ENCODE measurements at places on chromosomes 4 and X.

GRCh38 chr4:26029568-26030131, 115.6 kb downstream of the SMIM20 start:
- no peak for DNase-seq

GRCh38 chr4:154475820-154476219, 15.8 kb downstream of the DCHS2 start:
- DNase-seq, result no peak

- no peak for DNase-seq
These were observed 19.6 kb downstream of the ATP2B3 start for GRCh38 chrX:153537080-153537479.

DNA sequence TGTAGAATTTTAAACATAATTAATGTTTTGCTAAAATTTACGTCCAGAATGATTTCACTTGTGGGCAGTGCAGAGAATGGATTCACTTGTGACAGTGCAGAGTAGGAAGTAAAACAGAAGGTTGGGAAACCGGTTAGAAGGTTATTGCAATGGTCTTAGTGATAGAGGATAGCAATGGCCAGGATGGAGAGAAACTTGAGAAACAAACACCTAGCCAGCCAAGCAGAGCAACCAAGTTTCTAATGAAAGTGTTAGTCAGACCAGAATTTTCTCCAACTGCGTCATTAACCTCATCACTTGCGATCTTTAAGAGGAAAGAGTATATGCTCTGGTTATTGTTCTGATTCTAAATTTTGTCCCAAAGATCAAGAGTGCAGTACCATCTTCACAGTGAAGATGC, 50.0 kb upstream of the TBC1D9 start:
- no peak for DNase-seq

- DNase-seq, result peak; percentile 68
These were observed 28.0 kb downstream of the ZNF185 start for GRCh38 chrX:152925835-152926234.

DNA sequence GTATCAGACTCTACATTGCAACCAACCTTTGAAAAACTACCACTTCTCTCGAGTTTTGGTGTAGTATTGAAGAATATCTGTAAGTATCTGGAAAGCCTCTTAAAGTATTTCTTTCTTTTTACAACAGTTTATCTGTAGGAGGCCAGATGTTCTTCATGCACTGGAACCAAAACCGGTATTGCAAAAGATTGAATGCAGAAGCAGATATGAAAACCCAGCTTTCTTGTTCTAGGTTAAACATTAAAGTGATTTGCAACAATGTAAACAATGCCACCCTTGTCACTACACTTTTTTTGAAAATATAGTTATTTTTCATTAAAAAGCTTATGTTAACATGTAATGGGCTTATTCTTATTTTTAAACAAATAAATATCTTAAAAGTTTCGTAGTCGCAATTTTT, 27.2 kb downstream of the PLS3 start:
- no peak for DNase-seq

DNA sequence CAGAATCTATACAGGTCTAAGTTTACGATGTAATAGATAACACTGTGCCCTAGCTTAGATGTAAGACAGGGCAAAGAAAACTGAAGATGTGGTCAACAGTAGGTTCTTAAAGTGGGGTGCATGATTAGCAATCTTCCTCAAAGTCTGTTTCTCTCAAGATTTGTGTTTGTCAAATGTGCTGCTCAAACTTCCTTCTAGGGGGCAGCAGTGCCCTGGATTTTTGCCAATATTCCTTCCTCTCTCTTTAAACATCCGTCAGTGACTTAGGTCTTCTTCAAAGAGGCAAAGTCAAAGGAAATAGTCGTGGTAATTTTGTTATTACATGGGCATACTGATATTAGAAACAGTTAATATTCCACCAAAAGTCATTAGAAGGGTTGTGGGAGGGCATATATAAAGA, 4.2 kb upstream of the PDHA2 start:
- DNase-seq, result peak; percentile 56

GRCh38 chr4:119138046-119138445, 2.4 kb downstream of the MYOZ2 start:
- no peak for DNase-seq

DNA sequence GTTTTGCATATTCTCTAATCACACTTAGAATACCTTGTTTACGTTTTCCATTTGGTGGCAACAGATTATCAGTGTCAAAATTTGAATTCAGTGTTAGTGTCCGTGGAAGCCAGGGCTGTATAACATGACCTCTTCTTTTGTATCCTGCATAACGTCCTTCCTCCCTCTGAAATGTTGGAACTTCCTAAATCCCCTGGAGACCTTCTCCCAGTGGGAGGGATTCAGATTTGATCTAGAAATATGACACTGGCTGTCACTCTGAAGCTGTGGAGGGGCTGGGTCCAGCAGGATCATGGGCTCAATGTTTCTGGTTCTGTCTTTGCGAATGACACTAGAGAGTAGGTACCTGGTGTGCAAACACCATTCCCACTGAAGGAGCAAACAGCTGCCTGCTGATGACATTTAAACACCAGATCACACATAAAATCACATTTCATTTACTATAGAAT, 850 bp upstream of the CXCL3 start:
- no peak for DNase-seq

DNA sequence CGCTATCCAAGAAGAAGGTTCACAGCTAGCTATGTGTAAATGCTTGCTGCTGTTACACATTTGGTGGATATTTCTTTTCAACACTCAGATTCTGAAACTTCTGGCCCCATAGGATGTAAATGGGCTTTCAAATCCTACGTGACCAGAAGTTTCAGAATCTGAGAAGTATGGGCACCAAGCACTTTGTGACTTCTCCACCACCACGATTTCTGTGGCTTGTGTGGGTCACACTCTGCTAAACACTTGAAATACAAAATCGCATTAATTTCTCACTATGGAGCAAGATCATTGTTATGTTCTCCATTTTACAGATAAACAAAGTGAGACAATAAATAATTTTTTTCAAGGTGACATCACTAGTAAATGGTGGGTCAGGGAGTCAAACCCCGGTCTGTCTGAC, 259.4 kb upstream of the JADE1 start:
- DNase-seq, result no peak

DNA sequence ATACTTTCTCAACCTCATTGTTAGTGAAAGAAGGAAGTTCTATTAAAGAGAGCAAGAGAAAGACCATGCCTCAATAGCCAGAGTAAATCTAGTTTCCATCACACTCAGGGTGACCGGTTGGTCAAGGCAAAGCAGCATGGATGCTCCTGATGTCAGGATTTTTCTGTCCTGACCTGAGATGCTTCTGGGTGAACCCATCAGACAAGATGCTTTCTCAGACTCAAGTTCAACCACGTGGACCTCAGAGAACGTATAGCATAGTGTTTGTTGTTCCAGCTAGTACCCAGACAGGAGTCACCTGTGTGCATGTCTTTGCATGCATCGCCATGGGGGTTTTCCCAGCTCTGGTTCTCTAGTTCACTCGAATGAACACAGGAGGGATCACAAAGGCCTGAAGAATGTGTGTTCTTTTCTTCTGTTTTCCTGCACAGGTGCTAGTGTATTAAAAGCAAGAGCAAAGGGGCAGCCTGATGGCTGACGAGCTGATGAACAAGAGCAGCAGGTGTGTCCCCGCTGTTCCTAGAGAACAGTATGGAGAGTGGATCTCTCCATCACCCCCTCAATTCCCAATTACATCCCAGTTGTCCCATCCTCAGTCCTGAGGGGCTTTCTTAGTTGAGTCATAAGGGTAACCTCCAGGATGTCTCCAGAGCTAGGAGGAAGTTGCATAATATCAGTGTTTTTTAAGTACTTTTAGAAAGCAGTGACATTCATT, 110.5 kb upstream of the ENPP6 start:
- DNase-seq, result no peak

DNA sequence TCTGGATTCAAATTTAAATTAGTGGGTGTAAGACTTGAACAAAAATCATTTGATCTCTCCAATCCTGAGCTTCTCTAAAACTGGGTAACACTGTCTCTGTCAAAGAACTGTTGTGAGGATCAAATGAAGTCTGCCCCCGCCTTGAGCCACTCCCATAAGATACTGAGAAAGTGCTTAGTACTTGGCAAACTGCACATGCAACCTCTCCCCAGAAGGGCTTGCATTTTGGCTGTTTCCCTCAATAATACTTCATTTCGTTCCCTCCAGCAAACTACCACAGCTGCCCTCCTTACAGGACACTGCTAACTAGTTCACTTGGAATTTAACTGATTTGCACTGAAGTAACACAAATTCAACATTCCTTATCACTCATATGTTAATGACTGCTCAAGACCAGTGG, 79.8 kb downstream of the APBB2 start:
- DNase-seq, result no peak

GRCh38 chr4:73257651-73258435, 755 bp downstream of the ANKRD17 start:
- peak; percentile 87 for DNase-seq

- no peak for DNase-seq
These were observed 415.1 kb downstream of the AFF2 start for GRCh38 chrX:148915474-148915873.

- no peak for DNase-seq
These were observed 46.8 kb downstream of the CPE start for GRCh38 chr4:165425629-165426028.

GRCh38 chr4:54073271-54073880, 9.0 kb upstream of the CHIC2 start:
- DNase-seq, result no peak

DNA sequence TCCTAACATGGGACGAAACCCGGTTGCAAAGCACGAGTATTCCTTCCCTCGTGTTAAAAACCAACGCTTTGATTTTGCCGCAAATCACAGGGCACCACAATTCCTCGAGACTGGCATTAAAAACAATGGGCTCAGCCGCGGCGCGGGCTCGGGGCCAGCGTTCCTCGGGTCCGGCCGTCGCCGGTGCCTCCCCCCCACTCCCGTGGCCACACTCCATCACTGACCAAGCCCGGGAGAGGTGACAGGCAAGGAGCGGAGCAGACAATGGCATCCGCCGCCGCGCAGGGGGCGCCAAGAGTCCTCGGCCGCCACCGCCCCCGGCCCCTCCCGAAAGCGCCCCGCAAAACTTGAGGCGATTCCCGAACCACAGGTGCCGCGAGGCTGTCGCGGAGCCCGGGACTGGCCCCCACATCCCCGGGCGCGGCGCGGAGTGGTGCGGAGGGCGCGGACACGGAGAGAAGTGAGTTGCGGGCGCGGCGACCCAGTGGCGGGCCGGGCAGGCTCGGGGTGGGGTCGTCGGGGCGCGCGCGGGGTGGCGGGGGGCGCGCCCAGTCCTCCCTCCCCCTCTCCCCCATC, 445 bp downstream of the AP1S2 start:
- DNase-seq, result peak; percentile 88

DNA sequence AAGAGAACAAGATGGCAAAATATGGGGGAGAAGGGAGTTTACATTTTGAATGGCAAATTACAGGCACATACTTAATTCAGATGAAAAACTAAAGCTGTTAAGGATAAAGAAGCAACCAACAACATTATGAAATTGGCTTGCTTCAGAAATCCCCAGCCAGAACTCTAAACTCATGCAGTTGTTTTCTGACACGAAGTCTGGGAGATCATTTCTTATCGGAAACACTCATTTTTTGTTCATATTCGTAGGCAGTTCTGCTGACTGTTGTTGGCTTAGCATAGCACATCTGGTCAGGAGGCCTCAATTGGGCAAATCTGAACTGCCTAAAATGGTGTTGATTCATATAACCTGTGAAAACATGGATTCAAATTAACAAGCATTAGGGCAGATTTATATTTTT, 33.0 kb upstream of the ARHGAP6 start:
- DNase-seq, result no peak

DNA sequence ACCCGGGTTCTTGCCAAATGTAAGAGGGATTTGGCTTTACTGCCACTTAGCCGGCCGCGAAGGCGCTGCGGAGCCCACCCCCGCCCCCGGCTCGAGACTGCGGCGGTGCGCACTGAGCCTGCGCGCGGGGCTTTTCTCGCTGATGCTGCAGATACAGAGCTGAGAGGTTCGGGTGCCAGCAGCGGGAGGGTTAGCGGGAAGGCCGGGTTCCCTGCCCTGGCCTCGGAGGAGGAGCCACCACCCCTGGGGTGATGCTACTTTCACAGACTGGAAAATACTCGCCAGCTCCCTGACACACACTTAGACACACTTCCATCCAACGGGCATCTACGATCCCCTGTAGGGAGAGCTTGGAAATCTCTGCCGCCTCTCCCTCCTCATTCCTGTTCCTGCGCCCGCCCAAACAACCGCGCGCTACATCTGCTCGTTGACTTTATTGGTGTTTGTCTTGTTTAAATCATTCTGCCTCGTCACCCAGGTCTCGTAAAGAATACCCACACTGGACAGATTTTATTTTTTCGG, 2.1 kb upstream of the PCDH7 start:
- DNase-seq, result peak; percentile 80

DNA sequence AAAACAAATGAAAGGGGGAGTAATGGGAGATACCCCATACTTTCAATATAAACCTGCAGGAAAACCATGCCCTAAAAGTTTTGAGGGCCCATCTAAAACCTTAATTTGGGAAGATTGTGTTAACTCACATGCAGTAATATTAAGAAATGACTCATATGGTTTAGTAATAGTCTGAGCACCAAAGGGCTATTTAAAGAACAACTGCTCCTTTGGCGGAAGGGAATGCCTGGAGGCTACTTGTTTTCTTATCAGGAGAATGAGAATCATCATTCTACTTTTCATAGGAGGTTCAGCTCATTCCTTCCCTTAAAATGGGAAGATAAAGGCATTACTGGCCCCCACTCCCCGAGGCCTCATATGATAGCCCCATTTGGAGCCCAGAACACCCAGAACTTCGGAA, 47.6 kb downstream of the SPIN3 start:
- DNase-seq, result no peak

- no peak for DNase-seq
These were observed 81.1 kb downstream of the LRBA start for GRCh38 chr4:150934022-150934421.

DNA sequence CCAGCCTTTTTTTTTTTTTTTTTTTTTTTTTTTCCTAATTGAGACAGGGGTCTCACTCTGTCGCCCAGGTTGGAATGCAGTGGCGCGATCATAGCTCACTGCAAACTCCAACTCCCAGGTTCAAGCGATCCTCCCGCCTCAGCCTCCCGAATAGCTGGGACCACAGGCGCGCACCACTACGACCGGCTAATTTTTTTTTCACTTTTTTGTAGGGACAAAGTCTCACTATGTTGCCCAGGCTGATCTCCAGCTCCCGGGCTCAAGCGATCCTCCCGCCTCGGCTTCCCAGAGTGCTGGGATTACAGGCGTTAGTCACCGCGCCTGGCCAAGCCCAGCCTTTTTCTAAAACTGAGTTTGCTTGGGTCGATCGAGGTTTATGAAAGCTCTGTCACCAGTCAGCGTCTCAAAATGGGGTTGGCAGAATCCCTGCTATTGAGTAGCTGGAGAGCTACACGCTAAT, 1.3 kb upstream of the OTUD5 start:
- no peak for DNase-seq

- DNase-seq, result no peak
These were observed 311.1 kb upstream of the SLC7A11 start for GRCh38 chr4:138553001-138553845.
